Renal pelvis (tissue), 12 donors: ENCODE measurements at places on chromosomes 12 and 14. TPM values are rescaled to one million over a fixed set of nuclear protein-coding genes. Genes with fewer than 3 reads are reported as not detected.

SLC5A8 gene
- polyA plus RNA-seq = 53.6 TPM

GRCh38 chr14:33809396-33809981 lies 141.4 kb downstream of the EGLN3 start:
- DNase-seq = no peak

NGB gene
- polyA plus RNA-seq = not detected

WDR89 gene
- polyA plus RNA-seq = 19.8 TPM
